ENCODE measurements at places on chromosomes 12 and 14.

DNA sequence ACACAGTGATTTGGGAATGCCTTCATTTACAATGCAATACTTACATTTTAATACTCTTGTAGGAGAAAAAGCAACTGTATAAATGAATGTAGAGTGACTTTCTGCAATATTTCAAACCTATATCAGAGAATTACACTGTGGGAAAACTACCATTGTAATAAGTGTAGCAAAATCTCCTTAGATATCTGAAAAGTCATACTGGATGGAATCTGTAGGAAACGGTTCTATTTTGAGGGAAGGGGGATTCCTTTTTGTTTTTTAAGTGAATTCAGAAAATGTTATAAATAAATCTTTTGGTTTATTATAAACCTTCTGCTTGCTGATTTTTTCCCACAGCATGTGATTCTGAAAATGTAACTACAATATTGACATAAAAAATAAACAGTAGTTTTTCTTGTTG is 23.0 kb downstream of the ZNF891 start:
- no peak for DNase-seq

GRCh38 chr14:50452296-50452695 is 55.6 kb upstream of the CDKL1 start:
- DNase-seq = no peak

GRCh38 chr14:58091883-58092630 is 60.0 kb downstream of the ARMH4 start:
- DNase-seq = no peak

DNA sequence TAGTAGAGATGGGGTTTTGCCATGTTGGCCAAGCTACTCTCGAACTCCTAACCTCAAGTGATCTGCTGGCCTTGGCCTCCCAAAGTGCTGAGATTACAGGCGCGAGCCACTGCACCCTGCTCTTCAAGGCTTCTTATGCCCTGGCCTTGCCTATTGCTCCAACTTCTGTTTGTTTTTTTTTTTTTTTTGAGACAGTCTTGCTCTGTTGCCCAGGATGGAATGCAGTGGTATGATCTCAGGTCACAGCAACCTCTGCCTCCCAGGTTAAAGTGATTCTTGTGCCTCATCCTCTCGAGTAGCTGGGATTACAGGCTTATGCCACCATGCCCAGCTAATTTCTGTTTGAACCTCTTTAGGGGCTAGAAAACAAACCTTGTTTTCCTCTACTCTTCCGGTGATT is 6.0 kb upstream of the ABCD4 start:
- no peak for DNase-seq

GRCh38 chr12:39103552-39104165 is 198.3 kb upstream of the CPNE8 start:
- no peak for DNase-seq

- DNase-seq = no peak
Observed at GRCh38 chr12:51390891-51391282, 319 bp downstream of the GALNT6 start.

GRCh38 chr14:90714811-90715210 is 101.4 kb downstream of the TTC7B start:
- DNase-seq = no peak

- no peak for DNase-seq
Observed at GRCh38 chr12:123734268-123734667, 22.1 kb downstream of the ATP6V0A2 start.

DNA sequence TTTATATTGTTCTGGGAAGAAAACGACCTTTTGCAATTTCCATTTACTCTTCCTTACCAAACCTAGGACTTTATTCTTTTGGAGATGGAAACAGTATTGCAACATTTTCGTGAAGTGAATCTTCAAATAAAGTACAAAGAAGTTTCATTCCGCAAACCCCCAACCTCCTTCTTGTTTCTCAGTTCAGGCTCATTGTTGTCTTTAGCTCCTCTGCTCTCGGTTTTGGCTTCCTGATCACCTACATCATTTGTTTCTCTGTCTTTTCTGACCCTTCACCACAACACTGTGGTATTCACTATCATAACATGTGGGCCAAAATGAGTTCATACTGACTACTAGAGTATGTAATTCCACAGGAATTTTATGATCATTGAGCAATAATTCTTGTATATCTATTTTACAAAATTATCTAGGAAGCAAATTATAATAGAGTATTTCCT is 266.8 kb downstream of the ADAMTS20 start:
- no peak for DNase-seq

Measured in activated CD8-positive, alpha-beta memory T cell treated with anti-CD3 and anti-CD28 coated beads for 48 hours (primary cell).